HFFc6 (cell line): ENCODE measurements at places on chromosomes 2 and 18.

GRCh38 chr2:97963880-97964279 lies 31.9 kb downstream of the TMEM131 start:
- no peak for DNase-seq

GRCh38 chr2:113211226-113212105 lies 37.7 kb downstream of the PSD4 start:
- peak; percentile 76 for DNase-seq

GRCh38 chr2:211477537-211478275 lies 921.3 kb downstream of the CPS1 start:
- no peak for DNase-seq

GRCh38 chr2:218540015-218540414 lies 28.1 kb downstream of the USP37 start:
- peak; percentile 25 for DNase-seq

- DNase-seq = peak; percentile 37
These were observed 40.8 kb downstream of the GTF3C3 start for GRCh38 chr2:196758474-196759377.

GRCh38 chr2:238163481-238164198 lies 4.9 kb downstream of the ERFE start:
- no peak for DNase-seq

DNA sequence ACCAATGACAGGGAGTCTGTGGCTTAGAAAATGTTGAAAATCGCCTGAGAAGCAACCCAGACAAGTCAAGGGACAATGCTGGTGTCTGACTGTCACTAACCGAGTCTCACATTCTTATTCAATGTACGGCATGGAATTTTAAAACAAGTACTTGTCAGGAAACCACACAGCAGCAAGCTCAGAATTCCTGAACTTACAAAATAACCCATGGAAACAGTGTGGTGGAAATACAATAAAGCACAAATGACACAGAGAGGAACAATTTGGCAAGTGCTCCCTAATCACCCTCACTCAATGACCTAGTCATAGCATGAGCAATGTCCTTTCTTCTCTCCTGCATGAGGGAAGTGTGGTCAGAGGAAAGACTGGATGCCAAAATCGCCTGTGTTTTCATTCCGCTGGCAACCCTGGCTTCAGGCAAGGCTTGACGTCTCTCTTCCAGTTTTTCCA lies 154.0 kb downstream of the SATB2 start:
- peak; percentile 98 for DNase-seq

DNA sequence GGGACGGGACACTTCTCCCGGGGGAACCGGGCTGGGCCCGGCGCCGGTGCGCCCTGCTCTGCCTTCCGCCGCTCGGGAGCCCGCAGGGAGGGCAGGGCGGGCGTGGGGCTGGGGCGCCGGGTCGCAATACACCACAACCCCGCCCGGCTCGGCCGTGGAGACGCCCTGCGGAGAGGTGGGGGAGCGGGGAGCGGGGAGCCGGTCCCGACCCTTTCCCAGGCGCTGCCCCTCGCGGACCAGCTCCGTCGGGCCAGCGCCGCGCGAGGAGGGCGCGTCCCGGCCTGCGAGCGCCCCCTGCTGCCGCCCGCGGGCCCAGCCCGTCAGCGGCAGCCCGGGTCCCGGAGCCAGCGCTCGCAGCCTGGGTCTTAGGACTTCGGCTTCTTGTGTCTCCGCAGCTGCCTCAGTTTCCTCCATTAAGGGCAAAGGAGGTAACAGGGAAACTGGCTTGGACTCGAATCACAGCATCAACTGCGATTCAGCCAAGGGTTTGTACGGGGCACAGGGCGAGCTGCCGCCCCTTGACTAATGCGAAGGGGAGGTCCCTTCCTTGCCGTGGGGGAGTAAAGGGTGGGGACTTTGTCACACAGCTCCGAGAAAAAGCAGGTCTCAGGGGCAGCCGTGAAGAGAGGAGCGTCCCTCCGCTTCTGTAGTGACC lies 635 bp upstream of the ADRA2B start:
- no peak for DNase-seq

DNA sequence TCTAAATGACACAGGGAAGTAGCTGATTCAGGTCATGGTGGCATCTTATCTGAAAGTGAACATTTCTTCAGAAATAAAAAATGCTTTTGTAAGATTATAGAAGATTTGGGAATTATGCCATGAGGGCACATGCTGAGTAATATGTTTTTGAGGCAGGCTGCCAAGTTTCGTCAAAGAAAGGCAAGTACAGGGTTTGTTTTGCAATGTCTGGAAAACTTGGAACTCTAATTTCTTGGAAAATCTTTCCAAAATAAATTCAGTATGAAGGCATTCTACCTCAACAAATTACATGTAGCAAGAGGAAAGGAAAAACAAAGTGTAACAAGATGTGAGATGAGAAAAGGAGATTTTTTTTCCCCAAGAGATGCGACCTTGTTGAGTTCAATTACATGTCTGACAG lies 167.7 kb downstream of the PLCL1 start:
- peak; percentile 55 for DNase-seq

DNA sequence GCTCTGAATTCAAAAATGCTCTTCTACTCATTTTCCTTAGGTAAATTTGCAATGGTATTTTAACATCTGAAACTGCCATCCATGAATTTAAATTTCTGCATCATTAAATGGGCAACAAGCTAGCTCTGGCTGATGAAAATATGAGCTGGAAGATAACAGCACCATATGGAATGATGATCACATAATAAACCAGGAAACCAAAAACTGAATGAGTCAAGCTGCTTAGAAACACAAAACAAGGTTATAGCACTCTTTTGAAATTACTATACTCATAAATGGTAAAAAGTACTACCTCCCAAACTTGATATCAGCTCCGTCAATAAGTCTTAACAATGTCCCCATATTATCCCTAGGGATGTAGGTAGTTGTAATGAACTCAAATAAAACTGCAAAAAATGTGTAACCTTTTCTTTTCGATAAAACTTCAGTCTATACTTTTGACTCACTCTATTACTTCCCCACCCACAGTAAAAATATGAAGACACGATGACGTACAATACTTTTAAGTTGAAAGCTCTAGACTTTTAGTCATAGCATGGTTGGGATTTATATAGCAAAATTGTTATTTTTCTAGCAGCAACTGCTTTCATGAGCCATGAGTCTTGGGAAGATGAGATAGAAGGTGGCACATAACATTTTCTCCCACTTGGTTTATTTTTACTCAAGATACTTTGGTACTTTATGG lies 396.7 kb downstream of the CDH2 start:
- DNase-seq = peak; percentile 57

- DNase-seq = no peak
These were observed 968.5 kb downstream of the BCL11A start for GRCh38 chr2:59584958-59585357.

- no peak for DNase-seq
These were observed 111.5 kb upstream of the UPP2 start for GRCh38 chr2:157990173-157990572.

DNA sequence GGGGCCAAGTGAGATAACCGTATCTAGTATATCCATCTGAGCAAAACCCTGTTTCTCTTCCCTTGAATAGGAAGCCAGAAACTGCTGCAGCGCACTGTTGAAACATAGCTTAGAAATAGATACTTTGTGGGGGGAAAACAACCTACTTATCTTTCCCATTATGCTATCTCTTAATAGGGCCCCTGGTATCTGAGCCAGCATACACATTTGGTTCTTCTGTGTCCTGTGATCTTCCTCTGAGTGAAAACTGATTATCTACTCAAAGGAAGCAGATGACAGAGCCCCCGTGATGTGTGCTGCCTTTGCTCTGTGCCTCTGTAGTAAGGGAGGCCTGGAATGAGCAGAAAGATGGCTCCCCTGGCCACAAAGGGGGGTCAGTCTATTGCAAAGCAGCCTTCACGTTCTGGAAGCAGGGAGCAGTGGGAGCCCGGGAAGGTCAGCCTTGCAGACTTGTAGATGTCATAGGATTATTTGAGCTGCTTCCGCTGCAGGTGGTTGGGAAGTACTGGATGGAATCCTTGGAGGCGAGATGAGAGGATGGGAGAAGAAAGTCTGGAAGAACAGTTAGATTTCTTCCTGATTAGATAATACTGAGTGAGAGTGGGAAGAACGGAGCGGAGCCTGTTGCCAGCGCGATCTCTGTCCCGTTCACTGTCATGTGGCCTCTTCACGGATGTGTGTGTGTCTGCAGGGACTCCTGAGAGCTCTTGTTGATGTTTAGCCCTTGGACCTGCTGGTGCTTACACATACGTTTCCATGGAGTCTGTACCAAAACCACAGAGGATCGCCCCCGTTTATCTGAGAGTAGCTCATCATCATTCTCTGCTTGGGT lies 150.1 kb downstream of the AGAP1 start:
- DNase-seq = no peak
